ENCODE measurements at places on chromosomes 3 and 15.

DNA sequence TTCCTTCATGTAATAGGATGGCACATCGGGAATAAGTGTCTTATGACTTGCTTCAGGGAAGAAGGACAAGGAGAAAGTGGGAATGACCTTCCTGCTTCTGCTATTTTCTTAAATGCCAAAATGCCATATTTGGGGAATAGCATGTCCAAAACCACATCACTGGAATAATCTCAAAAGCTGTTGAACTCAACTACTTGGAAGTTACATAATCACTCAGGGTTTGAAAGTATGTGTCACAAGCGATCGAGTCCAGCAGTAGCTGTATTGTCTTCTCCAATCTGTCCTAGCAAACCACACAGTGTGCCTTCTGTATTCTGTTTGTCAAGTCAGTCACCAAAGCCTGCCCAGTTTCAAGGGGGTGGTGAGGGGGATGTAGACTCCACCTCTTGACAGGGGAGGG is 58.3 kb upstream of the GADL1 start:
- DNase-seq, result no peak

- no peak for DNase-seq
These were observed 5.0 kb upstream of the IL17RC start for GRCh38 chr3:9911863-9912262.

DNA sequence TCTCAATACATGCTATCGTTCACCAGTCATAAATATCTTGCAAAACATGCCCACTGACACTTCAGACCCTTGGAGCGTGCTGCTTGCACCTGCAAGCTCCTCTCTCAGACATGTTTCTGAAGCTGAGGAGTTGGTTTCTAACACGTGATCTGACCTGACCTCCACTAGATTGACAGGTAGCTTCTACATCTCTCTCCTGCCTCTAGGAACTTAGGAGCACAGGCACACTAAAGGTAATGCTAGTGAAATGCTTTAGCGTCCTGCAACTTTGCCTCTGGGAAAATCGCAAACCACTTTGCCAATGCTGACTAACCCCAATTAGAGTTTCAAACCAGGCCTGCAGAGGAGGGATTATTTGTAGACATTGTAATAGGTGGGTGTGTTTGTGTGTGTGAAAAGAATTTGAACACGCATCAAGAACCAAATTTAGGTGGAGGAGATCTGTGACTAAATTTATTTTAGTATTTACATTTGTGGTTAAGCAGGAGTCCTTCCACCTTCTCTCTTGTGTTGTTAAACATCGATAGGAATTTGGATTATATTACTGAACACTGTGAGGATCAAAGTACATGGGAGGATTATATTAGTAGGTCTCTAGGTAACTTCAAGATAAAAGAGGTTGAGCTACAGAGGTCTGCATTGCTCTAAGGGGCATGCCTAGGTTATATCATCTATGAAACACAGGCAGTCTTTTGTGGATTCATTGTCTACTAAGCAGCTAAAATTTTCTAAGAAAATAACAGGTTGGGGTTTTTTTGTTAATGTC is 86.7 kb upstream of the ZBED2 start:
- no peak for DNase-seq

DNA sequence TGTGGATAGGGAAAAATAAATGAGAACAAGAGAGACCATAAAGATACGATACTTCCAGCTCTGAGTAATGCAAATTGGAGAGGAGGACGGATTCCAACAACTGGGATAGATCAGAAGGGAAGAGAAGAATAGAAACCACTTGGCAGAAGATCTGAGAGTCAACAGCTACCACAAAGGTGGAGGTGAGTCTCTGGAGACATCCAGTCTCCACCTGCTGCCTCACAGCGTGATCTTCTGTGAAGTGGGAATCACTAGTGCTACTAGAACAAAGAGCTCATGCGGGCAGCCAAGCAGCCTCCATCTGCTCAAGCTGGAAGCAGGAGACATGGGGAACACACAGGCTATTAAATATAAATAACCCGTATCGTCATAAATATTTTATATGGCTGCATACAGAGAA is 558.5 kb upstream of the CFAP20DC start:
- DNase-seq, result no peak

GRCh38 chr3:73827725-73828211 is 203.0 kb upstream of the PDZRN3 start:
- no peak for DNase-seq

DNA sequence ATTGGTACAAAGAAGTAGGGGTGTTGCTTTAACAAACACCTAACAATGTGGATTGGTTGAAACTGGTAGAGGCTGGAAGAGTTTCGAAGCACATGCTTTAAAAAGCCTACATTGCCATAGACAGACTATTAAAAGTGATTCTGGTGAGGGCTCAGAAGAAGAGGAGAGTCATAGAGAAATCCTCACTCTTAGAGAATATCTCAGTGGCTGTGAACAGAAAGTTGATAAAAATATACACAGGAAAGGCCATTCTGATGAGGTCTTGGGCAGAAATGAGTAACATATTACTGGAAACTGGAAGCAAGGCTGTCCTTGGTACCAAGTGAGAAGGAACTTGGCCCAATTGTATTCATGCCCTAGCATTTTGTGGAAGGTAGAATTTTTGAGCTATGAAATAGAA is 173.7 kb upstream of the CRBN start:
- DNase-seq, result no peak

DNA sequence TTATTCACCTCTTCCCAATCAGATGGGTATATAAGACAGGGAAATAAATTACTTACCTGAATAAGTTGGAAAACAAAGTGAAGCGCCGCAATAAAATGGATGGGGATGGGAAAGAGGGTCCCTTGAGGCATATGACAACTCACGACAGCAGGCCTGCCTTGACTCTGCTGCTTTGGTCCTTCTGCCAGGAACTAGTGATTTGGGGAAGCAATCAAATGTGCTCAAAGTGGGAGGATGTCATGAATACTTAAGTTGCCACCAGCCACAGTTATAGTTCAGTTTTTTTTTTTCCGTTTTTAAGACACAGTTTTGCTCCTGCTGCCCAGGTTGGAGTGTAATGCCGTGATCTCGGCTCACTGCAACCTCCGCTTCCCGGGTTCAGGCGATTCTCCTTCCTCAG is 4.6 kb downstream of the PARL start:
- DNase-seq, result no peak

- DNase-seq, result no peak
These were observed 180.7 kb downstream of the SLCO3A1 start for GRCh38 chr15:92034227-92034626.

- DNase-seq, result no peak
These were observed 976.0 kb downstream of the ROBO1 start for GRCh38 chr3:78791753-78792152.

- DNase-seq, result no peak
These were observed 1.7 kb upstream of the SLC2A2 start for GRCh38 chr3:171028025-171028778.

- no peak for DNase-seq
These were observed at the start of gene GPR171 for GRCh38 chr3:151203051-151203420. Gene GPR171, minus strand, starts transcription at chr3:151203216. Its CDS starts 3,830 bp downstream, at chr3:151199386.

- DNase-seq, result no peak
These were observed 91.8 kb upstream of the PFN2 start for GRCh38 chr3:150062492-150062891.

DNA sequence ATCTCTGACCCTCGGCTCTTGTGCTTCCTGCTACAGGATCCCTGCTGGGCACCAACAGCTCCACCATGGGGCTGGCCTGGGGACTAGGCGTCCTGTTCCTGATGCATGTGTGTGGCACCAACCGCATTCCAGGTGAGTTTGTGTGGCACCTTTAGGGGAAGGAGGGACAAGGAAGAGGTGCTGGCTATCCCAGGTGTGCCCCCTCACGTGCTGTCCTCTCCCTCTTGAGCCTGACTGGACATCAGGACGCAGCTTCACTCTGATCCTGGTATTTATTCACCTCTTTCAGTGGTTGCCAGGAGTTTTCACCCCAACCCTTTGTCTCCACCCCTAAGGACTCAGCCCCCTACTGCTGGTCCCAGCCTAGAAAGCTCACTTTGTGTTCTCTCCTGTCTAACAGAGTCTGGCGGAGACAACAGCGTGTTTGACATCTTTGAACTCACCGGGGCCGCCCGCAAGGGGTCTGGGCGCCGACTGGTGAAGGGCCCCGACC is 960 bp downstream of the THBS1 start:
- DNase-seq, result no peak

Measured in cortex of kidney (tissue), 1 donor.